ENCODE measurements at places on chromosomes 7 and 10.

DNA sequence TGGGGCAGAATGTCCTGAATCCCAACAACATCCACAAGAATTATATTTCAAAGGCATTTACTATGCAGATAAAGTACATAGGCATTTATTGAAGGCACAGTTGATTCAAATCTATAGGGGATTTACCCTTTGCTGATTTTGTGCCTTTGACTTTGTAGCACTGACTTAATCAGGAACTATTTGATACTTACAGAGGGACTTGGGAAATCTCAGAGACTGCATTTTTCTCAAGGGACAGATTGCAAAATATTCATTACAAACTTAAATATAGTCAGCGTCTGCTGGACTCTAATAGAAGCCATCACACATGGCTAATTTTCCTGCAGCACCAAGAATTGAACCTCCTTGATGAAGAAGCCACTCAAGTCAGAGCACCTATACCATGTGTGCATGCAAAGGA is 44.9 kb downstream of the FAS start:
- no peak for DNase-seq

GRCh38 chr10:101071885-101072433 is 10.2 kb downstream of the KAZALD1 start:
- DNase-seq: no peak

GRCh38 chr7:77202481-77202976 is 2.9 kb upstream of the FGL2 start:
- no peak for DNase-seq

DNA sequence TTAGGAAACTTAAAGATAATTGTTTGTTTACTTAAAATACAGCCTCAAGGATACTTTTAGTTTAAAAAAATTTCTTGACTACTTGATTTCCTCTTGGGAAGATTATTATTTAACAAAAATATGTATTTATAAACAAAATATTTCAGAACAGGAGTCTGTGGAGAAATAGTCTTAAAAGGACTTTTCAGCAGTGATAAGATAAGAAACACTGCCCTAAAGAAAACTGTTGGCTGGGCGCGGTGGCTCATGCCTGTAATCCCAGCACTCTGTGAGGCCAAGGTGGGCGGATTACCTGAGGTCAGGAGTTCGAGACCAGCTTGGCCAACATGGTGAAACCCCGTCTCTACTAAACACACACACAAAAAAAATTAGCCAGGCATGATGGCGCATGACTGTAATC is 22.6 kb upstream of the HERPUD2 start:
- no peak for DNase-seq

- DNase-seq: no peak
Observed at GRCh38 chr10:93379731-93380575, 102.2 kb downstream of the MYOF start.

DNA sequence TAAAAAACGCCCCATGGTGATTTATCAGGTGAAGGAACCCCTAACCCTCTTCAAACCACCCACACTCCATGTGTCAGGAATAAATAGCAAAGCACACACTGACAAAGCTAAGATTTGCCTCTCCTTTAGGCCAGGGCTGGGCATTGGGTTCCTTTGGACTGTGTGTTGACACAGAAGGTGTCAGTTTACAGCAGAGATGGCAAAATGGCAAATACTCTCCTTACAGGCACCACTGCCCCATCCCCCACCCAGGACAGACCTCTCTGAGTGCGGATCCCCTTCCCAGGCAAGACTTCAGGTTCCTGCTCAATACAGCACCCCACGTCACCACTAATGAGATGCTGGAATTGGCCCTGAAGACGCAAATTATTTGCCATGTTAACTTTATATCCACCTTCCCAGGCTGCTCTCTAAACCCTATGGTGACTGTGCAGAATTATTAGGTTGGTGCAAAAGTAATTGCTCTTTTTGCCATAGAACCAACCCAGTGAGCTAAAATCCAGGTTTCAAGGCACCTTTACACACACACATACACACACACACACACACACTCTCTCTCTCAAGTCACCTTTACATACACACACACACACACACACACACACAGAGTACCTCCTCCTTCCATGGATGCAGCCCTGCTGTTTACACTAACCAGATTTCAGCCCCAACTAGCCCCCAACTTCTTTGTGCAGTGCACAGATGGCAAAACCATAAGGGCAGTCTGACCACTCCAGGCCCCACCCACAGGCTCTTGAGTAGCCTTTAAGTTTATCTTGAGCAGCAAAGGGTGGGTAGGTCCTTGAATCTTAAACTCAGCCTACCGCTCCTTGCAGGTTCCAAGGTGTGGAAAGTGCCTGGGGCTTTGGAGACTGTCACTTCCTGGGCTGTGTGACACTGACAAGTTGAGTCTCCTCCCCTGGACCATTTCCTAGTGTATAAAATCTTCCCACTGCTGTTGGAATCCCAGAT is 4.0 kb upstream of the ZCCHC24 start:
- peak; percentile 23 for DNase-seq

GRCh38 chr10:80050752-80051151 is 27.7 kb upstream of the TMEM254 start:
- no peak for DNase-seq

GRCh38 chr7:55156919-55157763 is 138.3 kb downstream of the EGFR start:
- no peak for DNase-seq

DNA sequence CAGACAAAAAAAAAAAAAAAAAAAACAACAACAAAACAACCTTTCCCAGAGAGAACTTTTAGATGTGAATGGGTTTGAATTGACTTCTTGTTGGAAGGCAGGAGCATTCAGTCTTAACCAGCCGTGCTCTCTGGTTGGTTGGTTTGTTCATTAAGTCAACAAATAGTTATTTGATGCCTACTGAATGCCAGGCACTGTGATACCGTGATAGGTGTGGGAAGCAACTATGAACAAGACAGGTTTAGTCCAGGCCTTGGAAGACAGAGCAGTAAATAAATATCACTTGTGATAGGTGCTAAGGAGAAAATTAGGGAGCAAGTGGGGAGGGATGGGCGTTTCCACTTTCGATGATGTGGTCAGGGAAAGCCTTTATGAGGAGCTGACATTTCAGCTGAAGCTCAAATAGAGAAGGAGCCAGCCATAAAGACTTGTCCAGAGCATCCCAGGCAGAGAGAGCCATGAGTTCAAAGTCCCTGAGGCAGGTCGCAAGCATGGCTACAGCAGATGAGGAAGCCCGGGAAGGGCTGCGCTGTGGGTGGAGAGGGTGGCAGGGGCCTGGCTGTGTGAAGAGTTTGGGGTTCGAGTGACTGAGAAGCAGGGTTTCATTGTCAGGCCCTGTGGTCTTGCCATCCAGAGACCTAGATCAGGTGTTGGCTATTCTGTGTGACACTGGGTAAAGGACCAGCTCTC is 8.0 kb downstream of the TSPAN15 start:
- DNase-seq: no peak

GRCh38 chr7:25758559-25758958 is 393.4 kb upstream of the NFE2L3 start:
- DNase-seq: no peak

DNA sequence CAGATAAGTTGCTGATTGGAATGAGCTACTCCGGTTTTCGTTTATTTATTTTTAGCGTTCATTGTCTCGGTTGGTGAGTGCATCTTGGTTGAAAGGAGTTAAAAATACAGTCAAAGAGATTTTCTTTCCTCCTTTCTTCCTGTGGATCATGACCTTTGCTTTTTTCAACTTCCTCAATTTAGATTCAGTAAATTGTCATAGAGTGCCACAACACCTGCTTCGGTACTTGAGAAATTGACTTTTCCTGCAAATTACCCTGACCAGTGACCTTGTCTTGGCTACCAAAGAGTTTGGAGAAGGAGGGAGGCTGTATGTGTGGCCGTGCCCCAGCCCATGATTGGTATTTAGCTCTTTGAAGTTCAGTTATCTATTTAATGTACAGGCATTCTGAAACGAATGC is 128.7 kb downstream of the FAM204A start:
- no peak for DNase-seq

DNA sequence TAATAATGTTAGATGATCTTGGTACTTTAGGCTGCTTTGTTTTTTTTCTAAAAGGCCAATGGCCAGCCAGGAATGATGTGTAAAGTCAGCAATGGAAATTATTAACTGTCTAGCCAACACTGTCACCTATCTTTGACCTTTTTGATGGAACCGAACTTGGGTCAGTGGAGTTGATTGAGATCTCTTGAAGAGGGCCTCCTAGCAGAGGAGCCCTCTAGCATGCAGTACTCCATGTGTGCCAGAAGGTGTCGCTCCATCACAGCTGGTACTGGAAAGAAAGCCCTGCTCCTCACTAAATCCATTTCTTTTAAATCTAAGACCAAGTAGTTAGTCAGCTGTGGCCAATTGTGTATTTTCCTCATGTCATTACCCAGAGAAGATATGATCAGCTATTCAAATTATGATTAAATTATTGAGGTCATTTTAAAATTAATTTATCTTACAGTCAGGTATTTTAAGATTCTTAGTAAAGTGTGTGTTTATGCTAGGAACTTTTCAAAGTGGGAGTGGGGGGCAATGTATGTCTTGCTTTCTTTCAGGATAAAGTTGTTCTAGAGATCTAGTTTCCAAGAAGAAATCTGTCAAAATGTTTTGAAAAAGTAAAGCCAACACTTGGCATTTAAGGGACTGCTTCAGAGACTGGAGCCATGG is 33.1 kb upstream of the CROT start:
- DNase-seq: peak; percentile 66

GRCh38 chr10:31644931-31645633 is 283.5 kb downstream of the ARHGAP12 start:
- no peak for DNase-seq

GRCh38 chr7:27204851-27205322 is 5.0 kb upstream of the HOXA13 start:
- DNase-seq: no peak

GRCh38 chr10:74343804-74344203 is 192.8 kb downstream of the ADK start:
- no peak for DNase-seq

DNA sequence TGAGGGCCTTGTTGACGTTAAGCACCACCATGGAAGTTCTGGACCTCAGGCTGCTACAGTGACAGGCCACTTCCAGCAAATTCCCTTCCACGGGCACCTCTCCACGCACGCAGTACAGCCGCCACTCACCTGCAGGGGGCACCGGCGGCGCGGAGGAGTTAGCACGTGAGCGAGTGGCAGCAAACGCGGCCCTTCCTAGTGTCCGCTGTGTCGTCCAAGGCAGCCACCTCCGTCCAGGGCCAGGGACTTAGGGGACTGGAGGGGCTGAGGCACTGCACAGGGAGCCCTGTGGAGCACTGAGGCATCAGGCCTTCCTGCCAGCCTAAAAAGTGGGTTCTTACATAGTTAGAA is 164.4 kb downstream of the SVIL start:
- peak; percentile 39 for DNase-seq

- DNase-seq: no peak
Observed at GRCh38 chr7:157392256-157393037, 55.6 kb downstream of the DNAJB6 start.

GRCh38 chr10:86091216-86091615 is 275.4 kb downstream of the GRID1 start:
- DNase-seq: no peak

GRCh38 chr7:3558400-3558799 is 257.3 kb downstream of the SDK1 start:
- DNase-seq: no peak

GRCh38 chr10:76404531-76404930 is 973.1 kb downstream of the LRMDA start:
- no peak for DNase-seq

All from A549 (cell line).